Activated effector memory CD4-positive, alpha-beta T cell treated with Interleukin-2 at 50 U/mL for 16 hours (primary cell): ENCODE measurements at places on chromosomes 3 and 15.

DNA sequence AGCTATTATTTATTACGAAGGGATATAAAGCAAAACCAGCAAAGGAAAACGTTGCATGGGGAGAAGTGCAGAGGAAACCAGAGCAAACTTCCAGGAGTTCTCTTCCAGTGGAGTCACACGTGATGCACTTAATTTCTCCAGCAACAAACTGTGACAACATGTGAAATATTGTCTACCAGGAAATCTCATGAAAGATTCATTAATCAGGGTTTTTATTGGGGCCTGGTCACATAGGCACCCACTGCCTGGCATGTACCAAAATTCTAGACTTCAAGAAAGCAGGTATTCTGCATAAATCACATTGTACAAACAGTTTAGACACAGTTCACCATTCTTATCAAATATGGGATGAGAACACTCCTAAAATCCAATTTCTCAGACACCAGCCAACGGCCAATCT is 5.4 kb upstream of the TFG start:
- no peak for DNase-seq

DNA sequence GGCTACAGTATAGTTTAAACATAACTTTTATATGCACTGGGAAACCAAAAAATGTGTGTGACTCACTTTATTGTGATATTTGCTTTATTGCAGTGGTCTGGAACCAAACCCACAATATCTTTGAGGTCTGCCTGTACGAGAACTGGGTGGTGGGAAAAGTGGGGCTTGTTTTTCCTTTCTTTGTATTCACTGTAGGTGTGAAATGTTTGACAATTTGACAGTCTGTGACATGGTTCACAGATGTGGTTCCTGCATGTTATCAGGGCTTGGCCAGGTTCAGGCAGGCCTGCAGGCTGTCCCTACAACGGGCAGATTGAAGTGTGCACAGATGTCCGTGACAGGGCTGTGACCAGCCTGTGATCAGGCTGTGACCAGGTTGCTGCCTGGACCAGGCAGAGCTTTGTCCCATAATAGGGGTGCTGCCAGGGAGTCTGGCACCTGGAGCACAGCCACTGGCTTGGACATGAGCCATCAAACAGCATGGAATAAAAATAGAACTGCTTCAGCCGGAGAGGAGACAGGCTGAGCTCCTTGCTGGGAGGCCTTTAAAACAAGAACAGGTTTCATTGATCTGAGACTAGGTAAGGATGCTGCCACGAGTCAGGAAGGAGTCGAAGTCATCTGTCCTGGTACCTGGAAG is 61.0 kb downstream of the KLF13 start:
- DNase-seq: no peak

DNA sequence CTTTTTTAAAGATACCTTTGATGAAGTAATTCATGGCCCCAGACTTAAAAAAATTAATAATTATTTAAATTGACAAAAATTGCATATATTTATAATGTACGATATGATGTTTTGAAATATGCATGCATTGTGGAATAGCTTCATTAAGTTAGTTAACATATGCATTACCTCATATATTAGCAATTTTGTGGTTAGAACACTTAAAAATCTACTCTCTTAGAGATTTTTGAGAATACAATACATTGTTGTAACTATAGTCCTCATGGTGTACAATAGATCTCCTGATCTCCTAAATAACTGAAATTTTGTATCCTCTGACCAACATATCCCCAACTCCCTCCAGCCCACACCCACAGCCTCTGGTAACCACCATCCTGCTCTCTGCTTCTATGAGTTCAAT is 104.1 kb downstream of the PEX5L start:
- DNase-seq: no peak

GRCh38 chr15:87569581-87569980 is 687.0 kb downstream of the NTRK3 start:
- DNase-seq: no peak

DNA sequence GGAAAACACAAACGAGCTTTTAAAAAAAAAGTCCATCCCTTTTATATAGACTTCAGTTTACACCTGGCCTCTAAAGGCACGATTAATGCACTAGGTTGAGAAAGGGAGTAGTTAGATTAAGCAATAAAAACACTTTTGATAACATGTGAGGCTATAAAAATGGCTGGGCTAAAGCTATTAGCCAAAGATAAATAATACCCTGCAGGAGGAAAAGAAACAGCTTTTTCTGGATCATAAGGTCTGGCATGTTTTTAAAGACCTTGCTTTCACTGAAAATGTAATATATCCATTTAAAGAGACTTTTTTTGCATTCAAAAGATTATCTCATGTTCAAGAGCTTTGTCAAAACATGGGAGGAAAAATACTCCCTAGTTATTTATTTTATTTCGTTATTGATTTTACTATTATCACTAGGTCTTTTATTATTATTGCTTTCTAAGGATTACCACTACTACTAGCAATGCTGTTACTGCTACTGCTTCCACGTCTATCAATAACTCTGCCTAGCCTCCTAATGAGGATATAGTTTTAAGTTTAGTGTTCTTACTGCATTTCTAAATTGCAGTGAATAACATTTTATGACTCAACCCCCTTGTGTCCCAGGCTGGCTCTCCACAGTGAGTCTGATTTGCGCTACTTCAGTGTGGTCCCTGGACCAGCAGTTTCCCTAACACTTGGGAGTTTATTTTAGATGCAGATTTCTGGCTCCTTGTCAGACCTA is 93.4 kb downstream of the THRB start:
- DNase-seq: no peak

- no peak for DNase-seq
These were observed 93.8 kb downstream of the NECTIN3 start for GRCh38 chr3:111165411-111165810.

DNA sequence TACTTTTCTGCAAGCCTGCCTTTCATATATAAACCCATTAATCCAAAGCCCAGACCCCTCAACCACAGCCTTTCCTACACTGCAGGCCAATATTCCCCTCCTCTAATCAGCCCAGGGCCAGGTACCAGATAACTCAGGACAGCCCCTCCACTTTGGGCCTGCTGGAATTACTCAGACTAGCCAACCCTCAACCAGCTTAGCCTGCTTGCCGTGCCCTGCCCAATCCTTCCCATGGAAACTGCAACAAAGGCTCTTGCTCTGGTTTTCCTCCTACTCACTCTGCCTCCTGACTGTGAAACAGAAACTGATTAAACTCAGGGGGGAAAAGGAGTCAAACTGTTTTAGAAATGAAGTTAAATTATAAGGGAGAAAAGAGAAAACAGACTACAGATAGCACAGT is 248.1 kb downstream of the KLF13 start:
- DNase-seq: no peak

- DNase-seq: no peak
These were observed 117.6 kb downstream of the TOP2B start for GRCh38 chr3:25547103-25547502.

DNA sequence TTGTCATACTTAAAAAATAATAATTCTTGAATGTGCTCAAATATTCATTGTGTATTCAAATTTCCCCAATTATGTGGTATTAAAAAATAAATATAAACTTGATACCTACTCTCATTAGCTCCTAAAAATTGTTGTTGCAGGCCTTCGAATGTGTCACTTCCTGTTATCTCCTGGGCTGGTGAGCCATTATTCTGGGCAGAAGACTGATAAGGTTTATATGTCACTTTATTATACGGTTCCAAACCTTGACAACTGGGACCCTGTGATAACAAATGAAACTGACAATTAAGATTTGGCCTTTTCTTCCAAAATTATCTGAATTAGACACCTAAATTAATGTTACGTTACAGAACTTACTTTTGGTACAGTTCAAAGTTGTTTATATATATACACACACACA is 15.0 kb downstream of the CEP152 start:
- DNase-seq: no peak

DNA sequence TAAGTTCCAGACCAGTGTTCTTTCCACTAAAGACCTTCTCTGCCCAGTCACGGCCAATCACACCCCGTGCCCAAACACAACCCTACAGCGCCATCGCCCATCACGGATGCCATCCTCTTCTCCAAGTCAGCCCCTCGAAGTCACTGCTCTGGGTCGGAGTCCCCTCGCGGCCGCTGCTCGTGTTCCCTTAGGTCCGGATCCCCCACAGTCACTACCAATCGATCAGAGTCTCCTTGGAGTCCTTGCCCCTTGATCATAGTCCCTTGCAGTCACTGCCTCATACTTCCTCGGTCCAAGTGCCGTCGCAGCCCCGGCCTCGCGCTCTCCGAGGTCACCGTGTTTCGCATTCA is 461 bp downstream of the PCYT1A start:
- DNase-seq: no peak

GRCh38 chr3:66021731-66022131 is 17.0 kb downstream of the MAGI1 start:
- no peak for DNase-seq

- no peak for DNase-seq
These were observed 537.6 kb downstream of the PLOD2 start for GRCh38 chr3:145623349-145623748.

- DNase-seq: no peak
These were observed 32.0 kb upstream of the FURIN start for GRCh38 chr15:90836296-90836871.

- no peak for DNase-seq
These were observed 612.7 kb downstream of the TBL1XR1 start for GRCh38 chr3:176584413-176585176.

DNA sequence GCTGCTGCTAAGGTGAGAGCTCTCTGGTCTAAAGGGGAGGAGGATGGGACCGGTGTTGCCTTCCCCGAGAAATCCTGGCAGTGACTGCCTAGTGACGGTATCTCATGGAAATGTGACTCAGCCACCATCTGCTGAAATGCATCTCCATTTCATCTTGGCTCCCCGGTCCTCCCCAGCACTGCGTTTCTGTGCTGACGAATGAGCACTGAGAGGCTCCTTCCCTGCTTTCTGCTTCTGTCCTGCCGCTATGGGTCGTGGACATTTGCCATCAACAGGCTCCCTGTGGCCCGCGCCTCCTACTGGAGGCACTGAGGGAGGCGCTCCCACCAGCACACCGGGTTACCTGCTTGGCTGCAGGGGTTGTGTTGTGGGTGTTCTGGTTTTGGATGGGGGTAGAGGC is 13.5 kb upstream of the SEC13 start:
- no peak for DNase-seq

DNA sequence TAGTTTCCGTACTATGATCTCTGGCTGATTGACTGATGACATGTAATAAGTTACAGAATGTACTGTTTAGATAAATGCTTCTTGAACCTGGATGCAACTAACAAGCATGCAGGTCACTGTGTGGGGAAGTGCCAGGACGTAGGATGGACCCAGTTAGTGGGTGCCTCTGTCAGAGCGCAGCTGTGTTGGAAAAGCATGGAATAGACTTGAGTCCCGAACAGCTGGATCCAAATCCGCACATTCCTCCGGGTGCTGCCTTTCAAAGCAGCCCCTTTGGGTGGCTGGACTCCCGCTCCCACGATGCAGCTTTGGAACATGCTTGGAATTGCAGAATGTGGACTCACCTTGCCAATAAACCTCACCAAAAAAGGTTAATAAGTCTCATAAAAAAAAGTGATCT is 35.5 kb upstream of the ALDH1A3 start:
- DNase-seq: no peak

DNA sequence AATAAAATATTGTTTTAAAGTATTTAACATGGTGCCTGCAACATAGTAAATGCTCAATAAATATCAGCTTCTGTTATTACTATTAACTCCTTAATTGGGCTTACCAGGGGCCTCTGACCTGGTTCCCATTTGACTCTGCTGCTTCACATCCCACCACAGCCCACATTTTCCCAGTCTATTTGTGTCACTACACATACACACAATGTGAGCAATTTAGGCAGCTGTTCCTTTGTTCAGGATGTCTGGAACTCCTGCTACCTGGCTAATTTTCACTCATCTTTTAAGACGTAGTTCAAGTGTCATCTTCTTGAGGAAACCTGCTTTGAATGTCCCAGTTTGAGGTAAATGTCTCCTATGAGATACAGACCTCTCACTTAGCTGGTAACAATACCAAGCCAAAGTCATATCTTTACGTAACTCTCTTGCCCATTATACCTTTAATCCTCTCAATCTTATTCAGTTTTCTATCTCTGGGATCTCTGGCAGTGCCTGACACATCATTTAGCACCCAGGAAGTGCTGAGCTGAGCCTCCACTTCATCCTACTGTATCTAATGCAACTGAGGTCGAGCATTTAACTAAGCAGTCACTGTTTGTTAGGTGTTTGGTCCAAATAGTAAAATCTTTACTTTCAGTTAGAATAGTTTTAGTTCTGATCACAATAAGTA is 4.4 kb downstream of the TGFBR2 start:
- DNase-seq: no peak

DNA sequence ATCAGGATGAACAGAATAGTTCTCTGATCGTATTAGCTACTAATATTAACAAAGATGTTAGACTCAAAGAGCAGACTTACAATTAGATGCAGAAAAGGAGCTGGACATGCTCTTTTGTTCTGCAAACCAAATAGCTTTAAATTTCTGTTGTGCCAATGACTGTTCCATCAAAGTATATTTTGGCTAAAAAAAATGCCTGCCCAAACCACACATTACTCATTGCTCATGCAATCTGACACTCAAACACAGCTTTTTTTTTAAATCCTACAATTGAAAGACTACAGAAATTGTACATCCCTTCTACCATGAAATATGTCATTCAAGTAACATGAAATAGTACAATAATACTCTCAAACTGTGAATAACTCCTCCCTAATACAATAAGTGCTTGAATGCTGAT is 48.6 kb downstream of the SHOX2 start:
- no peak for DNase-seq

DNA sequence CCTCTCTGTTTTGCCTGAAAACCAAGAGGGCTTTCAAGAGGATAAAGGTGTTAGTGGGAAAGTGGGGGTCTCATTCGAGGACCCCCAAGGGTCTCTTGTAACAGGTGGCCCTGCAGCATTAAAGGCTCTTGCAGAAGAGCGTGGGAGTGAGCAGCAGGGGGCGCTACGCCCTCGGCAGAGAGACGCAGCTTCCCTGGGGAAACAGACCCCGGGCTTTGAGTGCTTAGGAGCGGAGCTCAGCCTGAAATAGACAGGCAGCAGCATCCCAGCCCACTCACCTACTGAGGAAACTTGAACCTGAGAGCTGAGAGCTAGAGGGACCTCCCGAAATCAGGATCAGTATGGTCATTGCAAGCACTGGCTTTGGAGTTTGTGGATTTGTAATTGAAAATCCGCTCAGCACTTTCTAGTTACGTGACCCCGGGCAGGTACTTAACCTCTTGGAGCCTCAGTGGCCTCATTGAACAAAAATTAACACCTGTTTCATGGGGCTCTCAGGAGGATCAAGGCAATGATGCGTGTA is 25.7 kb downstream of the RPLP1 start:
- no peak for DNase-seq

DNA sequence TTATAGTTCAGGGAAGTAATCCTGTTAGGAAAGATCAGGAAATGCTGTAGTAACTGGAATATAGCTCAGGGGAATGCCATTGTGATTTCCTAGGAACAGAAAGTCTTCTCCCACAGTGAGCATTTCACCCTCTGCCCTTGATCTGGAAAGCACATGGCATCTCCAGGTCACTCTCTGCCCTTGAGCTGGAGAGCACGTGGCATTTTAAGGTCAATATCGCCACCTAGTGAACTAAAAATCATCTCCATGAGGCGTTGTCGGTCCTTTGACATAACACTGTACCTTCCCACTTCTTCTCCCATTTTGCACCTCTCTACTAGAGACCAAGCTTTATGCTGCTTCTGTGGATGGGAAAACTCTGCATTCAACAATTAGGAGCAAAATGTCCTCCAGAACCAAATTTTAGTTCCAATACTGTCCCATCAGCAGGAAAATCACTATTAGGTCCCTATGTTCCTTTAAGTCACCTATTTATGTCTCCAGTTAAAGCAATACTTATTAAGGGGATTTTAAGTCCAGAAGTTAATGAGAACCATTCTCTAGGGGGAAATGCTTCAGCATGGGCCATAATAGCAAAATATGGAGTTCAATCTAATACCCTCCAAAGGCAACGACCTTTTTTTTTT is 54.7 kb upstream of the GK5 start:
- peak; percentile 3 for DNase-seq
